Activated CD4-positive, alpha-beta T cell treated with anti-CD3 and anti-CD28 coated beads, Interleukin-2, Interleukin-4, amounts not matched to agents 100 ng/mL and 50 ng/mL, durations not matched to agents 16 hours and 8 hours (primary cell): ENCODE measurements at places on chromosomes 16 and 17.

DNA sequence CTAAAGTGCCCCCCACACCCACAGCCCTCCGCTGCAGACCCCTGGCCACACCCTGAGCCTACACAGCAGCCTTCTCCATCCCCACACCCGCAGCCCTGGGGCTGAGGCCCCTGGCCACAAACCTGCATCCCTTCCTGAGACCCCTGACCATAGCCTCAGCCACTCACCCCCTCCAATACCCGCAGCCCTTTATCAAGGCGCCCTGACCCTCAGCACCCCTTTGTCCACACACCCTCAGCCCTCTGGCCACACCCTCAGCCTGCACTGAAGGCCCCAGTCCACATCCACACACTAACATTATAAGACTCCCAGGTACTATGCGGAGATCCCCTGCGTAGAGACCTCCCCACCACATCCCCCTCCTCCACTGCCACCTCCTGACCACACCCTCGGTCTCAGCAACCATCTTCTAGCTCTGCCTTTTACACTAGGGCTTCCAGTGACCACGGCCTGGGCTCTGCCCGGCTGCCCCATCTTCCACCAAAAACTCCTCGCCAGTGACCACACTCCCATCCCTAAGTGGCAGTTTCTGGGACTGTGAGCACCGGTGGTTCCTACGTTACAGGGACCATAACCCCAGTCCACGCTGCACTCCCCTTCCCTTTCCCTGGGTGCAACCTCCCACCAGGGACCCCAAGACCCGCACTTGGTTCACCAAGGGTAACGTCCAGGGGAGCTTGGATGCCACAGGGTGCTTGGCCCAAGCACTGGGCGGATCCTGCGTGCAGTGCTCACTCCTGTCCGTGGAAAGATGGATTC is 818 bp downstream of the TPPP3 start:
- no peak for DNase-seq

- DNase-seq, result no peak
These were observed 1.7 kb downstream of the BEAN1 start for GRCh38 chr16:66428682-66429251.

- DNase-seq, result no peak
These were observed 258.9 kb upstream of the AXIN2 start for GRCh38 chr17:65820306-65820705.

DNA sequence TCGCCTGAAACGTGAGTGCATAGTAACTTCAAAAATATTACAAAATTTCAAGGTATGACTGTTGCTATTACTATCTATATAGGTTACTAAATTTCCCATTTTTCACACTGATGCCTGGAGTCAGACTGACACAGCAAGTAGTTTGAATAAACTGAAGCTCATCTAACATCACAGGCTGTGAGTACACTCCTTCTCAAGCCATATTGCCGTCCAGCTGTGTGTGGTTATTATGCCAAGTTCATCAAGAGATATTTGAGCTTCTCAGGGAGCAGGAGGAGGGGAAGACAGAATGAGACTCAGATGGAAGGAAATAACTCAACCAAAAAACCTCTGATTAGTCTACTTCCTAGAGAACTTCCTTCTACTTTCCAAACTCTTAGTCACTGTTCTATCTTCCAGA is 473.9 kb downstream of the TOX3 start:
- DNase-seq, result no peak

- no peak for DNase-seq
These were observed 22.4 kb upstream of the SMIM36 start for GRCh38 chr17:55533608-55534007.
